ENCODE measurements at places on chromosomes 16 and 17.

DNA sequence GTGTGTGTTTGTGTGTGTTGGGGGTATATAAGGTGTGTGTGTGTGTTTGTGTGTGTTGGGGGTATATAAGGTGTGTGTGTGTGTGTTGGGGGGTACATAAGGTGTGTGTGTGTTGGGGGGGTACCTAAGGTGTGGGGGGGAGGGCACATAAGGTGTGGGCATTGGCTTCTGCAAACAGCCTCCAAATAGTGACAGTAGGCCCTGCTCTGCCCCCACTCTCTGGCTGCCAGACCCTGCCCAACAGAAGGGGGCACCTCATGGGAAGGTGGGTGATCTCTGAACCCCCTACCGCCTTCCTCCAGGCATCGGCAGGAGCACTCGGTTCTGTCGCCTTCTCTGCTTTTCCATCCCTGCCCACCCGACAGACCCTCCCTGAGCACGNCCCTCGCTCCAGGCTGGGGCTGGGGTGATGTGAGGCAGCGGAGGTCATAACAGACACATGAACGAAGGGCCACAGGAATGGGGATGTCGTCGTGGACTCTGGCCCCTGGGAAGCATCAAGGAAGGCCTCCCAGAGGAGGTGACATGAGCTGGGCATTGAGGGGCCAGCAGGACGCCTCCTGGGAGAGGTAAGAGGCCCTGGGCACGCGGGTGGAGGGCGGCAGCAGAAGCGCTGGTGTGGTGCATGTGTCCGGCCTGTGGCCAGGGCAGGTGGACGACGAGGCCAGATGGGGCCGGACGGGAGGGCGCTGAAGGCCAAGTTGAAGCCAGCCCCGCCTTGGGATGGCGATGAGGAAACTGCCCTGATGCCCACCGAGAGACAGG lies 136.6 kb upstream of the RPH3AL start:
- no peak for DNase-seq

DNA sequence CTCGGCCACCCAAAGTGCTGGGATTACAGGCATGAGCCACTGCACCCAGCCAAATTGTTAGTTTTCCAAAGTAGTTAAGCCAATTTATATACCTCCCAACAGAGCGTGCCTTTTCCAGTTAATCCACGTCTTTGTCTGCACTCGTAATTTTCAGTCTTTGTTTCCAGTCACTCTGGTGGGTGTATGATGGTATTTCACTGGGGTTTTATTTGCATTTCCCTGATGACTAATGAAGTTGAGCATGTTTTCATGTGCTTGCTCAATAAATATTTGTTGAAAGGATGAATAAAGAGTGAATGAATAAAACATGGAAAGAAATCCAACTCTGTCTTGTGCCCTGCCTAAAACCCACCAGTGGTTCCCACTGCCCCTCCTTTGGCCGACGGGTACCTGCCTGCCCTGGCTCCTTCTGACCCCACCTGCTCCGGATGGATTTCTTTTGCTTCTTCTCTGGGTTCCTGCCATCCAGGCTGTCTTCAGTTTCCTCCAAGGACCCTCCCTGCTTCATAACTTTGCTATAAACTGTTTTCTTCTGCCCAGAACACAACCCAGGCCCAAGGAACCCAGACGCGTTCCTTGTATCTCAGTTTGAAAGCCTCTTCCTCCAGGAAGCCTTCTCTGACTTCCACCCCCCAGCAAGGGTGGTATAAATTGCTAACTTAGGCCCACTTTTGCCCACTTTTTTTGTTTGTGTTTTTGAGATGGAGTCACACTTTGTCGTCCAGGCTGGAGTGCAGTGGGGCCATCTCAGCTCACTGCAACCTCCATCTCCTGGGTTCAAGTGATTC lies 3.0 kb upstream of the ABCC1 start:
- DNase-seq = no peak

- no peak for DNase-seq
Measured at GRCh38 chr16:495127-495748, 32.3 kb upstream of the CAPN15 start.

DNA sequence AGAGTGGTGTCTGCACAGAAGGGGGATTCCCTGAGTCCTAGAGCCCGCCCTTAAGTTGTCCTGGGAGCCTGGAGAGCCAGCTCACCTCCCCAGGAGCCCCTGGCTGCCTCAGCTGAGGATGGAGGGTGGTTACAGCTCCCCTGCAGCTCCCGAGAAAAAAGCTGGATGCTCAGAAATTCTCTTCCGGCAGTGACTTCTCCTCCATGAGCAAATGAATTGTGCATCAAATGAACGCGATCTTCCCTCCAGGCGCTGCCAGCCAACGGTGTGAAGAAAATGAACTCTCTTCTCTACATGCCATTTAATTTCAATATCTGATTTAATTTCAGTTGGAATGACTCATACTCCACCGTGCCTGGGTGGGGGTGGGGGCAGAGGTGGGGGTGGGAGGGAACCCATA lies 14.3 kb upstream of the C16orf74 start:
- no peak for DNase-seq

DNA sequence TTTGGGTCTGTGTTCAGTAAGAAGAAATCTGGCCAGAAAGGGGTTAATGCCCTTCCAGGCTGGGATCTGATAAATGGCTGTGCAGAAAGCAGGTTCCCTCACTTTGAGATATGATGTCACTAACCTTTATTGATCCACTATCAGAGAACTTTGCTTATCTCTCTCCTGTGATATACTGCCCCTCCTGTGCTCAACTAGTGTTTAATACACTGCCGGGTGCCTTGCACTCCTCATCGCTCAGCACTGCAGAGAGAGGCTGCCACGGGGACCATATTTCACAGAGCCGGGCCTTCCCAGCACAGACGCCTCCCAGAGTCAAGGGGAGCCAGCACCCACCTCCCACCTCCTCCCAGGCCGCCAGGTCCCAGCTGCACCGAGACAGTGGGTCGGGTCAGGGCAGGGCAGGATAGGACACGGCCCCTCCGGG lies 20.2 kb downstream of the ZFHX3 start:
- DNase-seq = no peak

DNA sequence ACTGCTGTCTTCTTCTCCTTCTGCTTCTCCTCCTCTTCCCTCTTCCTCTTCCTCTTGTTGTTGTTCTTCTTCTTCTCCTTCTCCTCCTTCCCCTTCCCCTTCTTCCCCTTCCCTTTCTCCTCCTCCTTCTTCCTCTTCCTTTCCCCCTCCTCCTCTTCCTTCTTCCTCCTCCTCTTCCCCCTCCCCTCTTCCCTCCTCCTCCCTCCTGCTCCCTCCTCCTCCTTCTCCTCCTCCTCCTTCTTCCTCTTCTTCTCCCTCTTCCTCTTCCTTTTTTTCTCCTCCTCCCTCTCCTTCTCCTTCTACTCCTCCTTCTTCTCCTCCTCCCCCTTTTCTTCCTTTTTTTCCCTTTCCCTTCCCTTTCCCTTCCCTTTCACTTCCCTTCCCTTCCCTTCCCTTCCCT lies 245.0 kb upstream of the IRX5 start:
- DNase-seq = no peak

- DNase-seq = no peak
Measured at GRCh38 chr17:55072898-55073297, 104.3 kb downstream of the STXBP4 start.

GRCh38 chr17:1861391-1862010 lies 31.7 kb downstream of the RPA1 start:
- DNase-seq = no peak

DNA sequence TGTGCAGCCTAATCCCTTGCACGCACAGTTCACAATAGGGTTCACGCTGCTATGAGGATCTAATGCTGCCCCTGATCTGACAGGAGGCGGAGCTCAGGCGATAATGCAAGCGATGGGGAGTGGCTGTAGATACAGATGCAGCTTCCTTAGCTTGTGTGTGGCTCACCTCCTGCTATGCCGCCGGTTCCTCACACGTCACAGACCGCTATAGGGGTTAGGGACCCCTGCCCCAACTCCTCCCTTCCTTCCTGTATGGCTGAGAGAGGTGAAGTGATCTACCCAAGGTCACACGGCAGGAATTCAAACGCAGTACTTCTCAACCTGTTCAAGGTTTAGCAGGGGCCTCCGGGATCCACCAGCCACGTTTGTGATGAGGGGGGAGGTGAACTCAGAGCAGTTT lies 13.4 kb upstream of the PLLP start:
- DNase-seq = peak; percentile 22

DNA sequence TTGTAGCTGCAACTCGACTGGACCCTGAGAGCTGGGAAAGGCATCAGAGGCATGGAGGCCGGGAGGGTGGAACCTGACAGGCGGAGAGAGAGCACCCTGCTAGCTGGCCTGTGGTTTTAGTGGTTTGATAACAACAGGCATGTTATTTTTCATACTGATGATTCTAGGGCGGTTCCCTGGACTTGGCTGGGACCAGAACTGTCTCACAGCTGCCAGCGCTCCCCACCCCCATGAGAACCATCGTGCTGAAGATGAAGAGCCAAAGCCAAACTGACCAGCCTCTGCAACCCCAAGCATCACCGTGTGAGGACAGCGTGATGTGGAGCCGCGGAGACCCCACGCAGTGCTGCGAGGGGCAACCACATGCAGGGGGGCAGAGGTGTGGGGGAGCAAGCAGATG lies 28.5 kb downstream of the MXRA7 start:
- no peak for DNase-seq

DNA sequence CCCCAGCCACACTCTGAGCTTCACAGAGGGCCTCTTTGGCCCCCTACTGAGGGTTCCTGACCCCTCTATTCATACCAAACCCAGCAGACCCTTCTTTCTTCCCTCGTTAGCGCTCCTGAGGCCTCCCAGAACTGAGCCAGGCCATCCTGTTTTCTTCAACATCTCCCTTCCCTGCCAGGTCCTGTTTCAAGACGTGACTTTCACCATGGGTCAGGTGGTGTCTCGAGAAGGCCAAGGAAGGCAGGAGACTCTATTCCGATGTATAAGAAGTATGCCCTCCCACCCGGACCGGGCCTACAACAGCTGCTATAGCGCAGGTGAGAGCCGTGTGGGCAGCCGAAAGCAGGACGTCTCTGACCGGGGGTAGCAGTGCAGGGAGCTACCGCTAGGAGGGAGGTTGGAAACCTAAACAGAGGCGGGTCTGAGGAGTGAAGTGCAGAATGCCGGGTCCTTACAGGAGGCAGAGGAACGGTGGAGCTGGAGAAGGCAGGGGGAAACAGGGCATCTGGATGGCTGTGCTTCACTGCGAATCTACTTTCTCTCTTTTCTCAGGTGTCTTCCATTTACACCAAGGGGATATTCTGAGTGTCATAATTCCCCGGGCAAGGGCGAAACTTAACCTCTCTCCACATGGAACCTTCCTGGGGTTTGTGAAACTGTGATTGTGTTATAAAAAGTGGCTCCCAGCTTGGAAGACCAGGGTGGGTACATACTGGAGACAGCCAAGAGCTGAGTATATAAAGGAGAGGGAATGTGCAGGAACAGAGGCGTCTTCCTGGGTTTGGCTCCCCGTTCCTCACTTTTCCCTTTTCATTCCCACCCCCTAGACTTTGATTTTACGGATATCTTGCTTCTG lies 1.3 kb upstream of the SENP3 start:
- no peak for DNase-seq

DNA sequence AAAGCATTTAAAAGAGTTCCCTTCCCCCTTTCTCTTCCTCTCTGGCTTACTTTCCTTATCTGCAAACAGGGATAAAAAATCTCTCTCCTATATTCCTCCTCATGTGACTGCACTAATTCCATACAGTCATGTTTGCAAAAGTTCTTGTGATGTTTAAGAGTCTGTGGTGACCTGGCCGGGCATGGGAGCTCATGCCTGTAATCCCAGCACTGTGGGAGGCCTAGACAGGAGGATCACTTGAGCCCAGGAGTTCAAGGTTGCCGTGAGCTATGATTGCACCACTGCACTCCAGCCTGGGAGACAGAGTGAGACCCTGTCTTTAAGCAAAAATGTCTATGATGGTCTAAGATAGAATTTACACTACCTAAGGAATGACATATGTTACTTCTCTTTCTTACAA lies 19.6 kb downstream of the NOG start:
- DNase-seq = no peak

DNA sequence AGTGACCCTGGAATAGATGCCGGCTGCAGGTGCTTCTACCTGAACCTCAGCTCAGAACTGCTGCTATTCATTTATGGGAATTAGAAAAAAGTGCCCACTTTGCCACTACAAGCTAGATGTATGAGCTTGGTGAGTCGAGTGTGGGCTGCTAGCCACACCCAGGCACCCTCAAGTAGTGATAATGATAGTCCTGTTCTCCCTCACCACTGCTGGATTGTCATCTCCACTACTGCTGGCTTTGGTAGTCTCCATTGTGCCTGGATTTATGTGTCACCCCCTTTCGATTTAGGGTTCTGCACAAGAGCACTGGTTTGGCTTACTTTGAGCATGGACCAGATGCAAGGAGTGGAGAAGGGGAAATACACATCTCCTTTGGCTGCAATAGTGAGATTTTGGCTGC lies 73.0 kb upstream of the N4BP1 start:
- no peak for DNase-seq

DNA sequence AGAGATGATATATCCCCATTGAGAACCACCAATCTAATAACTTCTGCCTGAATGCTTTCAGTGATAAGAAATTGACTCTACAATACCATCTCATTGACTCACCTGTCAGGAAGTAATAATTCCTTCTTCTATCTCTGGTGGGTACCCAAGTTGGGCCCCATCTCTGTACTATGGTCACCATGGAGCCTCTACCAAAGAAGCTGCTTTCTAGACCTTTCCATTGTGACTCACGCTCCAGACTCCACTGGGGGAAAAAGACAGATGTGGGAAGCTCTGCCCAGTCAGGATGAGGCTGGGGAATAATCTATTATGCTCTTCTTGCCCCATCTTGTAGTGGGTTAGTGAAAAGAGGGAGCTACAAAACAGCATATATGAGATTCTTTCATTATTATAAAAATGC lies 100.4 kb downstream of the COPRS start:
- no peak for DNase-seq

GRCh38 chr16:86584071-86584685 lies 5.8 kb downstream of the FOXL1 start:
- DNase-seq = no peak

- no peak for DNase-seq
Measured at GRCh38 chr17:37708616-37709212, 36.1 kb downstream of the HNF1B start.

DNA sequence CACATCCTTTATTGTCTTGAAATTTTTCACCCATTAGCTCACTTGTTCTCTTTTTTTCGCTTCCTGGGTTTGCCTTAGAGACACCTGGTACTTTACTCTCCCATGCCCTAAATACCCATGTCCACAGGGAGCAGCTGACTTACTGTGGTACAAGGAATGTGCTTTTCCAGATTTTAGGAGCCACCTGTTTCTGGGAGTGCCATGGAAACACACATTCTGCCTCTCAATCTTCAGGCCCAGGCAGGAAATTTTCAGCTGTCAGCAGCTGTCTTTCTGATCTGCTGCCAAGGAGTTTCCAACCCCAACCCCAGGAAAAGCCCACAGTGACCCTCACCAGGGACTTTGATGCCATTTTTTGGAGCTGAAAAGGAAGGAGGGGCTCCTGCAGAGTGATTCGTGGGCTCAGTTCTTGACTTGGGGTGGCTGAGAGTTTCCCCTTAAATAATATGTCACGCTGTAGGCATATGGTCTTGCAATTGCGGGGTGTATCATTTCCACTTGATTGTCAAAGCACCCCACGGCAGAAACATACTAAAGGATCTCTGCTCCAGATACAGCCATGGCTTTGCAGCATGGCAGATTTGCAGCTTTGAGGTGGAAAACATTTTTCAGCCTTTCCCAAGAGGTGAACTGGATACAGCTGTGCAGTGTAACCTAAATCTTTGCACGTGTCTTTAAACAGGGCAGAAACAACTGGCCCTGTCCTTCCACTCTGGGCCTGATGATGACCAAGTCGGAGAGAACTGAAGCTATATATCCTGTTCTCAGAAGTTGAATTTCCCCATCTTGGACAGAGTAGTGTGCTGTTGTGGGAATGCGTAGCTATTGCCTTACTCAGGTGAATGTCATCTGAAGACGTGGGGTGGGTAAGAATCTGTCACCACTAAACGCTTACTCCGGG lies 19.2 kb downstream of the RBFOX1 start:
- no peak for DNase-seq
